Eye (tissue), 1 donor: ENCODE measurements at places on chromosomes 3 and 15.
A peak's percentile ranks its signal among the peaks of the same experiment; 100 is the strongest.

DNA sequence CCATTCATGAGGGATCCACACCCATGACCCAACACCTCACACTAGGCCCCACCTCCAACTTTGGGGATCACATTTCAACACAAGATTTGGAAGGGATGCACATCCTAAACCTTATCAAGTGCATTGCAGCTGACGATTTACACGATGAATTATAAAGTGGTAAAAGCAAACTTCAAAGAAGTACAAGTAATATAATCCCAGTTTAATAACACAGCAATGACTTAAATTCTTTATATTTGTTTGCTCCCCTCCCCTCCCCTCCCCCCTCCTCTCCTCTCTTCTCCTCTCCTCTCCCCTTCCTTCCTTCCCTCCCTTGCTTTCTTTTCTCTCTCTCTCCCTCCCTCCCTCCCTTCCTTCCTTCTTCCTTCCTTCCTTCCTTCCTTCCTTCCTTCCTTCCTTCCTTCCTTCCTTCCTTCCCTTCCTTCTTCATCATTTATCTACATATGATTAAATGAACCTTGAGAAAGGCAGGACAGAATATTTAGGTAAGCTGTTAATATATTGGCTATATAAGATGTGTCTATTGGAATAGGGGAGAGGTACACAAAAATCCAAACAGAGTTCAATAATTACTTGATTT is 46.3 kb upstream of the CLSTN2 start:
- DNase-seq, result no peak

GRCh38 chr3:81048058-81048665 is 713.3 kb downstream of the GBE1 start:
- DNase-seq, result no peak

- DNase-seq, result no peak
Observed at GRCh38 chr3:5192571-5193365, 5.3 kb downstream of the EDEM1 start.

- DNase-seq, result no peak
Observed at GRCh38 chr15:79365765-79366164, 54.9 kb downstream of the TMED3 start.

DNA sequence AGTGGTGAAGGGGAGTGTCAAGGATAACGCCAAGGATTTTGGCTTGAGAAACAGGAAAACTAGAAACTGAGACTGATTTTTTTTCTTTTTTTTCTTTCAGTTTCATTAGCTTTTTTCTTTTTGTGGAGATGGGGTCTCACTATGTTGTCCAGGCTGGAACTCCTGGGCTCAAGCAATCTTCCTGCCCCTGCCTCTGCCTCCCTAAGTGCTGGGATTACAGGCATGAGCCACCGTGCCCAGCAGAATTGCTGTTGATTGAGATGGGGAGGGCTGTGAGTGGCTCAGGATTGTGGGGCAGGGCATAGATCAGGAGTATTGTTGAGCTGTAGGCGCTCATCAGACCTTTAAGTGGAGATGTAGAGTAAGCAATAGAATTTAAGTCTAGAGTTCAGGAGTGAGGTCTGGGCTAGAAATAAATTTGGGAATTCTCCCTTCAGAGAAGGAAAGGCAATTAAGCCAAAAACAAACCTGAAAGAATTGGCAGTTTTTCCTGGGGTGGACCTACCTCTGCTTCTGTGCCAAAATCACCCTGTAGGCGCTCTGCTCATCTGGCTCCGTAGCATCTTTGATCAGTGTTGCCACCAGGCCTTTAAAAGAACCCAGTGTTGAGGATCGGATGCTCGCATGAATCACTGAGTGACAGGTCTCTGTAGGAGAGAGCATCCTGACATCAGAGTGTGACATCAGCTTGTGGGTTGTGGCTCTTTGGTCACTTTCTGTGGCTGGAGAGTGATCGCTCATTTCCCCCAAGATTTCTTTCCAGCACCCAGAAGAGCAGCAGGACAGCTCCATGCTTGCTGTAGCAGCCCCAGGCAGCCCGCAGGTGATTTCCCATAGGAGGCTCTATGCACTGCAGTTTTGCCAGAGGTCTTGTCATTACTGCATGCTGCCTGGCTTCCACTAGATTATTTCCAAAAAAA is 15.8 kb downstream of the ABHD17C start:
- DNase-seq, result no peak

DNA sequence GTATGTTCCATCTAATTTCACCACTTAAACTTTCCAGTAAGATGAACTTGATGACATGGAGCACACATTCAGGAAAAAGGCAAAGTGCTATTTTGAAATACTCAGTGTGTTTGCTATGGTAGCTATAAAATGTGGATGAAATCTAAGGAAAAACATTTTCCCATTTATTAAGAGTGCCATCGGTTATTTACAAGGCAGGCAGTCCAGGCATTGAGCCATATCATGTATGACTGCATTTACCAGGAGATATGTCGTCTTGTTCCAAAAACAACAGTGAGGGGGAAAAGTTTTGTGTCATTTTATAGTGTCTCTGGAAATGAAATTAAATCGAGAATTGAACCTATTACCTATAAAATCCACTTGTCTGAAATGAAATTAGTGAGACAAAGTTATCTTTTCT is 13.7 kb downstream of the ANXA2 start:
- no peak for DNase-seq

DNA sequence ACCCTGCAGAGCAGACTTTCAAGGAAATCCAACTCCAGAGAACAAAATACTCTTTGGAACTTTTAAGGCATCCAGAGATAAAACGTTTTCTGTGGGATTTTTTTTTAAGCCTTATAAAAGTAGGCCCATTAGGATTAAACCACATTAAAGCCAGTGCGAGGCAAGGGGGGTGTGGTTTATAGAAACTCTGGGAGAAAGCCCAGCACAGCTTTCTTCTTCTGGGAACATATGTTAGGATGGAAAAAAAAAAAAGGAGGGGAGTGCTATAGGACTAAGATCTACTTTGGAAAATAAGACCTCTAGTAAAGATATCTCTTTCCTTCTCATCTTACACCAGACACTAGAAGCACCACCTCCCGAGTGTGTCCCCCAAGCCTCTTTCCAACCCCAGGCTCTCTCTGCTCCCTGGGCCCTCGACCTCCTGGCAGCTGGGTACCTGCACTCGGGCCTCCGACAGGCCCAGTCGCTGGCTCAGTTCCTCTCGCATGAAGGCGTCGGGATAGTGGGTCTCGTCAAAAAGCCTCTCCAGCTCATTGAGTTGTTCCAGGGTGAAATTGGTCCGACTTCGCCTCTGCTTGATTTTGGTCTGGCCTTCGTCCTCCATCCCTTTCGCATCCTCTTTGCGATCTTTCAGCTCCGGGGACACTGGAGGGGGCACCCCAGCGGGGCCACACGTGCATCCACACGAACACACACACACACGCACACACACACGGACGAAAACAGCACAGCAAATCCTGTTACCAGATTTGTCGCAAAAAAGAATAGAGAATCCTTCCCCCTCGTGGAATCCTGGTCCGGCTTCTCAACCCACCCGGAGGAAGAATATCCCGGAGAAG is 3.8 kb downstream of the SHOX2 start:
- DNase-seq, result peak; percentile 80

DNA sequence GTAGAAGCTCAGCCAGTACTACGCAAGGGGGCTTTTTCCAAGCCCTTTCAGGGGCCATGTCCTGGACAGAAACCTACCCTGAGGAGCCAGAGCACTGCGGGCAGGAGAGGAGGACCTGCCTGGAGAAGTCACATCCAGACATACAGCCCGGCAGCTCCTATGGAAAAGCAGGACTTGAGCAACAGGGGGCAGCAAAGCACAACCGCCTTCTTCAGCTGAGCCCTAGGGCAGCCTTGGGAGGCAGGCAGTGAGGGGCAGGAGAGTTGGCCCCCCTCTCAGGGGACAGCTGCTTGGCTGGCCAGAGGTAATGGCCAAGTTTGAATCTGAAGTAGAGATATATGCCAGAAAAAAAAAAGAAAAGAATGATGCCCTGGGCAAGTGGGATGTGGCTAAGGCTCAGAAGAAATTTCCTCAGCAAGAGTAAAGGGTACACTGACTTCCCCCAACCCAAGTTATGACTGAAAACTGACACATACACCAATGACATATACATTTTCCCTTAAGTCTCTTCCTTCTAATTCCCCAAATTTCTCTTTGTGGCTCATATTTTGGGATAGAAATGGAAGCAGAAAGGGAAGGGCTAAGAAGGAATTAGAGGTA is 56.9 kb downstream of the CYP19A1 start:
- DNase-seq, result peak; percentile 82

GRCh38 chr15:56913670-56914069 is 4.8 kb upstream of the TCF12 start:
- DNase-seq, result no peak

DNA sequence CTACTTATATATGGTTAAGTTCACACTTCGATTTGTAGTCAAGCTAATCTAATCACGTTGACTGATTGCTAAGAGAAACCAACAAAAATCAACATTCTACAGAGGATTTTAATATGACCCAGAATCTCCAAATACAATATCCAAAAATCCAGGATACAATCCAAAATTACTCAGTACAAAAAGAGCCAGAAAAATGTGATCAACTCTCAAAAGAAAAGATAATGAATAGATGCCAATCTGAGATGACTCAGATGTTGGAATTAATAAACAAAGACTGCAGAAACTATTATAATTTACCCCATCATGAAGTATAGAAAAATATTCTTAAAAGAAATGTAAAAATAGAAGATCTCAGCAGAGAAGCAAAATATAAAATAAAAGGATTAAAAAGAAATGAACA is 22.3 kb downstream of the HACL1 start:
- DNase-seq, result no peak

GRCh38 chr3:156639414-156640023 is 34.9 kb upstream of the TIPARP start:
- DNase-seq, result no peak
